Suprapubic skin (tissue), 4 donors: ENCODE measurements at places on chromosomes 2 and 18. TPM values are rescaled to one million over a fixed set of nuclear protein-coding genes. Genes with fewer than 3 reads are reported as not detected.

DNA sequence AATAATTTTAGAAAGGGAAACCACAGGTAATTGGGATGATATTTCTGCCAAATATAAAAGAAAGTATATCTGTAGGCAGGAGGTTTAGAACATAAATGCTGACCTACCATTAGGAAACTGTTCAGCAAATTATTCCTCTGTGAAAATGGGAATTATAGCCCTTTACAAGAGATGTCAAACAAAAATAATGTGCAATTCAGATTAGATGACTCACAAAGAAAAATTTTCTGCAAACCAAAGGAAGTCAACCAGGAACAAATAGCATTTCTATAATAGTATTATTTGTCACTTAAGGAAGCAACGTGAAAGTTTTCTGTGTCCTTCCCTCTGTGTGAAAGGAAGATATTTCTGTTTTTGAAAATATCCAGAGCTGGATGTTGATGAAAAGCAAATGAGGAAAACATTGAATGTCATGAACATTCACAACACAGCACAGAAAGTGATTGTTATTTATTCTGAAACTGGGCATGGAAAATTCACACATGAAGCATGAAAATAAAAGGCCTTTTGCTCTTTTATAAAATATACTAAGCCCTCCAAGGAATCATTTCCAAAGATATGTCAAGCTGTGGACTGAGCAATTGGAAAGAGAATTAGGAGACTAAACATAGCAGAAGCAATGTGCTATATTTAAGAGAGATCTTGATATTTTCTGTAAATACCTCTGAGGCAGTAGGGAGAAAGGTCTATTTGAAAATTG lies 57.9 kb upstream of the SPHKAP start:
- no peak overlapping the region for H3K27ac ChIP-seq
- H3K4me3 ChIP-seq: no peak overlapping the region
- no peak for DNase-seq

DNA sequence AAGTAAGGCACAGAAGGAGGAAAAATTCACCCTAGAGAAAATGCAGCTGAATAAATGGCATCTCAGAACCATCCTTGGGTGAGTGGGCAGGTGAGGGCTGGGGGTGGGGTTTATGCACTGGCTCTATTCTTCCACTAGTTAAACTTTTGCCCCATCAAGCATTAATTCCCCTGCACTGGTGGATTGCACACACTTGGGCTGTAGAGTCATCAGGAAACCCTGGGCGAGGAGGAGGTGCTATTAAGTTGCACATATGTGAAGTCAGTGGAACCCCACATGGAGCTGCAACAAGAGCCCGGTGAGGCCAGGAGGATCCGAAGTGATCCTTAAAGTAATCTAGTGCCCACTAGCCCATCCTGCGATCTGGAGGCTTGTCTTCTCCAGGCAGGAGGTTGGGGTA lies 6.8 kb upstream of the DNAJB2 start:
- H3K36me3 ChIP-seq: no peaks in the 10 kb centered on the region
- DNase-seq: no peak
- peaks cover 15% of the 10 kb centered on the region for H3K4me1 ChIP-seq
- H3K4me3 ChIP-seq: no peak overlapping the region
- H3K27me3 ChIP-seq: no peaks in the 10 kb centered on the region

The EPB41L3 gene
- 14.4 TPM for total RNA-seq

DNA sequence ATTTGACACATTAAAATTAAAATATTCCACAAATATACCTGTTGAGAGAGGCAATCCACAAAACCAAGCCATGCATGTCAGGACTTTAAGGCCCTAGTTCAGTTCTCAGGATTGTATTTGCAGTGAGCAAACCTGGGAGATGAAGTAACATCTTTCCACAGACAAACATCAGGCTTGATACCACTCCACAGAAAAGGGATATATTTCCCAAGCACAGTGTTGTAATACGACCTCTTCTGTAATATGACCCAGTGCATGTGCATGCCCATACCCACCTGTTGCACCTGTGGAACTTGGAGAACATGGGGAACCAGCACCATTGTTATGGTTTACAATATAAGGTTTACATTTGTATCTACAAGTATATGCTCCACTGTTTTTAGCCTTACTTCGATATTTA lies 184.0 kb downstream of the PDE11A start:
- H3K4me3 ChIP-seq: no peak overlapping the region
- no peak overlapping the region for H3K27ac ChIP-seq
- H3K36me3 ChIP-seq: no peaks in the 10 kb centered on the region
- H3K27me3 ChIP-seq: no peaks in the 10 kb centered on the region

The B3GNT7 gene
- 1.3 TPM for total RNA-seq

The TPRKB gene
- 32.2 TPM for total RNA-seq
